ENCODE measurements at places on chromosomes 16 and 17.

- DNase-seq, result no peak
These were observed 306.5 kb upstream of the ZFHX3 start for GRCh38 chr16:73354434-73354833.

- no peak for DNase-seq
These were observed 892 bp downstream of the RBFOX3 start for GRCh38 chr17:79609673-79610645.

- DNase-seq, result peak; percentile 38
These were observed 44.3 kb downstream of the TBC1D16 start for GRCh38 chr17:79991140-79991923.

DNA sequence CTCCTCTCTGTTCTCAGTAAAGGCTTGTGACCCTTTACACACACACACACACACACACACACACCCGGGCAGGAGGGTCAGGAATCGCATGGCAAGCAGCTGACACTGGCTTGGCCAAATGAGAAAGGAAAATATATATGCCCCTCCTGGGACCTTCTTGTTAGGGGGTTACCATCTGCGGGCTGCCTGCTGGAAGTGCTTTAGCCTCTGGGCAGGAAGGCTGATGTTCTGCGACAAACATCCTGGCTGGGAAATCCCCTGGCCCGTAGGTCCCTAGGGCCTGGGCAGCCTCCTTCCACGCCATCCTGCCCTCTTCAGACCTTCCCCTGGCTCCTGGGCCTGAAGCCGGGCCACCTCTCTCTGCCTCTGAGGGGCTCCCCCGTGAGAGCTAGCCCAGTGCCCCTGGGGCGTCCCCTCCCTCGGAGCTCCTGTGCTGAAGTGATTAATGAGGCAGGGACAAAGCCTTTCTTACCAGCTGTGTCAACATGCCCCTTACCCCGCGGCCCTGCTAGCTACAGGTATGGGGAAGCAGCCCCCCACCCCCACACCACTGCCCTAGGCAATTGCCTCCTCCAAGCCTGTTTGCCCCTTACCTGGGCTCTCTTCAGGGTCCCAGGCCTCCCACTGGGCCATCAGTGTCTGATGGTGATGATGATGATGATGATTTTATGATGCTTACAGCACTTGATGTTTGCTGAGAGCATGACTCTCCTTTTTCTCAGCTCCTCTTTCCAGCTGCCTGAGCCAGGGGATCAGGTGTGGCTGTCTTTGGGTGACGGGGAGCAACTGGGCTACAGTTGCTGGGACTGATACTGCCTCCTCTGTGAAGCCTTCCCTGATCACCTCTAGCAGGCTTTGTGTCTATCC, 32.8 kb upstream of the ETV4 start:
- peak; percentile 45 for DNase-seq

DNA sequence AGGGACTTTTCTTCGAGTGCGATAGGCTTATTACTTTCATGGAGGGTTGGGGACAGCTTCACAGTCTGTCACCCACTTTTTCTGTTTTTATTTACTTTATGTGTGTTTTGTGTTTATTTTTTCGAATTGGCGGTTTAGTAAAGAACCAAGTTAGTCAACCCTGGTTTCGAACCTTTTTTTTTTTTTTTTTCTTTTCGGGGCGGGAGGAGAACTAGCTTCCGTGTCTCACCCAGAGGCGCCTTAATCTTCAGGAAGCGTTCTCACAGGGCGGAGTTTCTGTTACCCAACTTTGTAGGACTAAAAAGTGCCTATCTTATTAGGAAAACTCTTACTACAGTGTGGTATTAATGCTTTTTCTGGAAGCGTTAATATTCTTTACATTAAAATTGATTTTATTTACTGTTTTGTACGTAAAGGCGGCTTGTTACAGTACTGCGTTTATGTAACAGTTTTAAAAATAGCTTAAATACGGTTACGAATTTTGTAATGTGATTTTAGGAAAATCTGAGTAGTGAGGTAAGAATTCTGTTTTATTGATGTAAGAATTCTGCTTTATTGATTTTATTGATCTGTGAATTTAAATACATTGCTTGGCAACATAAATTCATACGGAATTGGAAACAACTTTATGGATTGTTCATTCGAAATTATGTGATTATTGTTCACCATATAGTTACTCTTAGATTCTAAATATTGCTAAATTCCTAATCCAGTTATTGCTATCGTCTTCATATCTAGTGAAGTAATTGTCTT, 885 bp downstream of the ZNF207 start:
- DNase-seq, result no peak

DNA sequence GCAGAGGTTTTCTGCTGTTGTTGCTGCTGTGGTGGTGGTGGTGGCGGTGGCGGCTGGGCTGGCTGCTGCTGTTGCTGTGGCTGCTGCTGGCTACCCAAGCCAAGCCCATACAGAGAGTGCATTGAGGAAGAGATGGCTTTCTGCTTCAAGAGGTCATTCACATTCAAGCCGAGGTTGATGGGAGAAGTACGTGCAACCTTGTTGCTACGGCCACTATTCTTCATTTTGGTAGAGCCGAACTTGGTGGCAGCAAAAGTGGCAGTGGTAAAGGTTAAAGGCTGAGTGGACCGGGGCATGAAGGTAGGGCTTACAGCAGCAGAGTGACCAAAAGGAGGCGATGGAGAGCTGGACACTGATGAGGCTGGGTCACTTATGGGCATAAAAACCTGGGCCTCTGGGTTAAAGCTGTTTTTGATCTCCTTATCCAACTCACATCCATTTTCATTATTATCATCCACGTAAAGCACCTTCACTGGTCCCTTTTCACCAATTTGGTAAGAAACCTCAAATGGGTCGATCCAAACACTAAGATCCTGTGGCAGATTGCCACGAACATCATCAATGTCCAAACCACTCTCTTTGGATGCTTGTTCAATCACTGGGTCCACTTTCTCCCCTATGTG, 2.8 kb downstream of the TOB1 start:
- DNase-seq, result peak; percentile 36

GRCh38 chr17:30222251-30222650, 13.2 kb downstream of the SLC6A4 start:
- DNase-seq, result no peak

GRCh38 chr16:9258423-9259051, 167.1 kb downstream of the HAPSTR1 start:
- DNase-seq, result no peak

- peak; percentile 29 for DNase-seq
These were observed 20.9 kb downstream of the COIL start for GRCh38 chr17:56939869-56940484.

- no peak for DNase-seq
These were observed 69.0 kb upstream of the CDH8 start for GRCh38 chr16:62105244-62105643.

- no peak for DNase-seq
These were observed 36.8 kb upstream of the ZC3H18 start for GRCh38 chr16:88533381-88533917.

- DNase-seq, result peak; percentile 65
These were observed 200.2 kb downstream of the CCDC182 start for GRCh38 chr17:57544834-57545463.

GRCh38 chr17:28598389-28598788, 436 bp downstream of the SPAG5 start:
- peak; percentile 51 for DNase-seq

DNA sequence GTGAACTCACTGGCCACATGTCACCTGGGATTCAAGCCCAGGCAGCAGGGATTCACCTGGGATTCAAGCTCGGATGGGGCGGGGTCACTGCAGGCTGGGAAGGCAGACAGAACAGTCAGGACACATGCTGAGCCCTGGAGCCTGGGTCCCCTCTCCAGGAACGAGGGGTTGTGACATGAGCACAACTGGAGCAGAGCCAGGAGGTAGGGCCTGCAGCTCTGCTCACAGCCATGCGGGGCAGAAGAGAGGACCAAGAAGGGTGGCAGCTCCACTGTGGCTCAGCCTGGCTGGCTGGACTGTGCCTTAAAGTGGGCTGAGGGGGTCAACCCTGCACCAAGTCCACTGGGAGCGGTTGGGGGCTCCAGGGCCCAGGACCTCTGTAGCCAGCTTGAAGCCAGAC, 150.1 kb downstream of the RAB11FIP4 start:
- DNase-seq, result no peak

GRCh38 chr16:52441886-52442285, 105.1 kb downstream of the TOX3 start:
- DNase-seq, result no peak

- DNase-seq, result no peak
These were observed 14.3 kb downstream of the ZNF213 start for GRCh38 chr16:3149193-3149530.

GRCh38 chr17:31758646-31759045, 100.4 kb downstream of the COPRS start:
- DNase-seq, result no peak

- no peak for DNase-seq
These were observed 460 bp upstream of the SLC13A2 start for GRCh38 chr17:28472871-28473497.

GRCh38 chr17:70767102-70767701, 597.9 kb downstream of the KCNJ2 start:
- peak; percentile 73 for DNase-seq

GRCh38 chr17:19013806-19014627, 9.5 kb upstream of the FAM83G start:
- DNase-seq, result no peak

DNA sequence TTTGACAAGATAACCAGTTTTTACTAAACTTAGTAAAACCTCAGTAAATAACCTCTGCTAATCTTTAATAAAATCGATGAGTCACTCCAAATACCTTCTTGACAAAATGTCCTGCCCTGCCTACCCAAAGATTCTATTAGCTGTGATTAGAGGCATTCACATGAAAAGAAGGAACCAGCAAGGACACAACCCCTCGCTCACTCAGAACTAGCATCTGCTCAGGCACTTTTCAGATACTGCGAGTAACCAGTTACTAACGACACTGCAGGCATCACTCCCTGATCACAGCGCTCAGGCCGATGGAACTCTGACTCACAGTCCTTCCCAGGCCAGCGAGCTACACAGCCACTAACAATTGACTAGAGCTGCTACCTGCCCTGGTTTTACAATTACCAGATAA, 24.3 kb downstream of the PELP1 start:
- no peak for DNase-seq

DNA sequence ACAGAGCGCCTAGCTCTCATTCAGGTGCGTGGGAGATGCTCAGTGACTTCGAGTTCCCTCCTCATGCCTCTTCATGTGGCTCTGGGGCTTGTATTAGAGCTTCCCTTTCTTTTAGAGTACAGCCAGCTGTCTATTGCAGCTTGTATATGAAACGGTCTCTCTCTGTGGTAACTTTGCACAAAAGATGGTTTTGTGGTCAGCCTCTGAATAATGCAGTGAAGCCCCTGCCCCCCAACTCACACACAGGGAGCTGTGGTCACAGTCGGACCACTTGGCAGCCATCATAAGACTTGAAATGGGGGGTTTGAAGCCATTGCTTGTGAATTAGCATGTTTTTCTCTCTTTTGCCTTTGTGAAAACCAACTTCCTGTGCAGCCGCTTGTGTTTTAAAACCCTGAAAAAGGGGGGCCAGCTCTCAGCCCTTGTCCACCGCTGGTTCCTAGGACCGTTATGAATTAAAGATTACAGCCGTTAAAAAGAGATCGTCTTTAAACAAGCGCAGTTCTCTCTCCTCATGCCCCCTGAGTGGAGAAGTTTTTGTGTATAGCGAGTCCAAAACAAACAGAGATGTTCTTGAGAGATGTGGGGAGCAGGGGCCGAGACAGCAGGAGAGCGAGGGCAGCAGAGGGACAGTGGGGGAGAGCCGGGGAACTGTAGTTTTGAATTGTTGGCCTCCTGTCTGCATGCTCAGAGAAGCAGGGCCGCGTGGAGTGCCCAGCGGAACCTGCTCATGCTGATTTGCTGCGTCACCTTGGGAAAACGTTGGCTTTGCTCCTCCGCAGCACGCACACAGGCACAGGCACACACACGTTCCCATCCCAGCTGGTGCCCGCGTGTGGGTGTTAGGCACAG, 199.0 kb downstream of the MSI2 start:
- DNase-seq, result no peak

DNA sequence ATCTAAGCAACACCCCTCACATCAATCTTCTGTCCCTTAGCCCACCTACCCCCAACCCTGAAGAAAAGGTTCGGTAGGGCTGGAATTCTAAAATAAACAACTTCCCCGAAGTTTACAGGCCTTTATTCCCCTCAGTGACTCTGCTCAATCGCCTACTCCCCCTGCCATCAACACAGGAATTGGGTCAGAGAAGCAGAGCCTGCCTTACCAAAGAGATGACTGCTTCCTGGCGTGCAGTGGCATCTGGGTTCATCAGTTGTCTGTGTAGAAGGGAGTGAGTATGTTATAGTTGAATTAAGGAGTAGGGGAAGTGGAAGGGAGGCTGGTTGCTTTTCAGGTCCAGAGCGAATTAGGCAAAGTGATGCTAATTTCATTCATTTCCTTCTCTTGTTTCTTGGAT, 12.7 kb downstream of the HEATR9 start:
- DNase-seq, result no peak

DNA sequence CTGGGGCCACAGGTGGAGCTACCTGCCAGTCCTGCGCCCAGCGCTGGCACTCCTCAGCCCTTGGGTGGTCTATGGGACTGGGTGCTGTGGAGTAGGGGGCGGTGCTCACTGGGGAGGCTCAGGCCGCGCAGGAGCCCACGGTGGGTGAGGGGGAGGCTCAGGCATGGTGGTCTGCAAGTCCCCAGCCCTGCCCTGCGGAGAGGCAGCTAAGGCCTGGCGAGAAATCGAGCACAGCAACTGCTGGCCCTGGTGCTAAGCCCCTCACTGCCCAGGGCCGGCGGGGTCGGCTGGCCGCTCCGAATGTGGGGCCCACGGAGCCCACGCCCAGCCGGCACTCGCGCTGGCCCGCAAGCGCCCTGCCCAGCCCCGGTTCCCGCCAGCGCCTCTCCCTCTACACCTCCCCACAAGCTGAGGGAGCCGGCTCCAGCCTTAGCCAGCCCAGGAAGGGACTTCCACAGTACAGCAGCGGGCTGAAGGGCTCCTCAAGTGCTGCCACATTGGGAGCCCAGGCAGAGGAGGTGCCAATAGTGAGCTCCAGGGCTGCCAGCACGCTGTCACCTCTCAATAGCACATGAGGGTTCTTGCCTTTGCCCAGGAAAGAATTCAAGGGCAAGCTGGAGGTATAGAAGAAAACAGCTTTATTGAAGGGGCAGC, 11.0 kb upstream of the EEF2KMT start:
- DNase-seq, result no peak

GRCh38 chr16:3234857-3235561, at the start of gene ZNF200:
ZNF200 (minus strand) TSS chr16:3235158; CDS start chr16:3233755, 1,403 bp downstream.
- peak; percentile 43 for DNase-seq

- DNase-seq, result no peak
These were observed 124.7 kb downstream of the CDH11 start for GRCh38 chr16:64997121-64997520.

GRCh38 chr16:11621920-11622651, 35.4 kb upstream of the LITAF start:
- no peak for DNase-seq

DNA sequence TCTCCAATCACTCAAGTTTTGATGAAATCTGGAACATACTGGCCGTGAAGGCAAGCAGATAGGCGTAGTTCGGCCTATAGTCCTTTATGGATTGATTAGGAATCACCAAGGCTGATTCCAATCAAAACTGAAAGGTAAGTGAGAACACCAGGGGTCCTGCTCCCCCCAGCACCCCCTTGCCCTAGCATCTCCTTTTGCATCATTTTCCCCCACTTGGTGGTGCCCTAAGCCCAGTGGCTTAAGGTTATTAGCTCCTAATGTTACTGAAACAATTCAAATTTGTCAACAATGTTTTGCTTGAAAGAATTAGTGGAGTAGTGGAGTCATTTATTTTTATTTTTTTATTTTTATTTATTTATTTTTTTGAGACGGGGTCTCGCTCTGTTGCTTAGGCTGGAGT, 4.9 kb downstream of the SLFN14 start:
- DNase-seq, result no peak

All from NCI-H748 treated with DMSO at 0.1 percent for 48 hours (cell line).